ENCODE measurements at places on chromosomes 1 and 21. TPM values are rescaled to one million over a fixed set of nuclear protein-coding genes. Genes with fewer than 3 reads are reported as not detected.

- no peak for DNase-seq
Observed at GRCh38 chr1:179313004-179313403, 19.4 kb downstream of the SOAT1 start.

GRCh38 chr1:25106352-25106751, 126.0 kb downstream of the SYF2 start:
- no peak for DNase-seq

DNA sequence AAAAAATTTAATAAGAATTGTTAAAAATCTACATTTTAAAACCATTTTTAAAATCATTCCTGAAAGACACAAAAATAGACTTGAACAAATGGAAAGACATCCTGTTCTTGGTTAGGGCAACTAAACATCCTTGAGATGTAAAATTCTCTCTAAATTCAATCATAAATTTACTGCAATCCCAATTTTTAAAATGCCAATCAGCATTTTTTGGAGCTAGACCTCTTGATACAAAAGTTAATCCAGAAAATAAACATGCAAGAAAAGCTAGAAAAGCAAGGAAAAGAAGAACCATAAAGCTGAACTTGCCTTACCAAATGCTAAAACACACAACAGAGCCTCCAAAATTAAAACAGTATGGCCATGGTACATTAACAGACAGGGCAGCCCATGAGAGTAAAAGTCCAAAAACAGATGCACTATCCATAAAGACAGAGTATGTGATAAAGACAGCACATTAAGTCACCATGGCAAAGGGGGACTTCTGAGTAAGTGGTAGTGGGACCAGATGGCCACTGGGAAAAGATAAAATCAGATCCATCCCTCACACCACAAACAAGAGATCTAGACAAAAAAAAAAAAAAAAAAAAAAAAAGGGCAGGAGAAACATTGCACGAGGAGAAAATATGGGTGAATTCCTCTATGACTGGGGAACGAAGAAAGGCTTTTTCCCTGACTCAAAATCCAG, 51.4 kb downstream of the NPHP4 start:
- no peak for DNase-seq

GRCh38 chr1:100532645-100533044, 5.3 kb upstream of the GPR88 start:
- no peak for DNase-seq

GRCh38 chr1:54347955-54348699, 58.1 kb downstream of the SSBP3 start:
- no peak for DNase-seq

DNA sequence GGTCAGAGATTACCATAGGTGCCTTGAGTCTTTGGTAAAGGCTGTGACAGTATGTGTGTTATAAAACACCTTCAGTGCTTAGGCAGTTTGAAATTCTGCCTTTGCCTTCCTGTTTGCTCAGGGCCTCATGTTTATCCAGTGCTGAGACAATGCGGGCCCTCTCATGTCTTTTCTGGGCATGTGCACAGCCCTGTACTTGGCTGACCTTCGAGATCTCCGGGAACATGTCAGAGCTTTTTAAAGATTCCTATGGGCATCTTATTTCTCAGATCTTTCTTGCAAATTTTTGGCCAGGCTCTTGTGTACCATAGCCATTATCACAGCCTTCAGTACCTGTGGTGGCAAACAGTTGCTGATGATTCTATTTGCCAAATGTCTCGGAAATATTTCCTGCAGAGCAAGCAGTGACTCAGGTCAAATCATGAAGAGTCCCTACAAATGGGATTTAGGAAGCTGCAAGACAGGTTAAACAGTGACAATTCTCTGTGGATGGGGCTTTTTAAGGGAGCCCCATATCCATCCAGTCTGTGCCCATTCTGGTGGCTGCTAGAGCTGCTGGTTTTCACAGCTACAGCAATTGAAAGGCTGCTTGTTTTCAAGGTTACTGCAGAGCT, 42.1 kb downstream of the HOOK1 start:
- peak; percentile 12 for DNase-seq

- DNase-seq = no peak
Observed at GRCh38 chr1:181989261-181989920, 72.1 kb downstream of the ZNF648 start.

DNA sequence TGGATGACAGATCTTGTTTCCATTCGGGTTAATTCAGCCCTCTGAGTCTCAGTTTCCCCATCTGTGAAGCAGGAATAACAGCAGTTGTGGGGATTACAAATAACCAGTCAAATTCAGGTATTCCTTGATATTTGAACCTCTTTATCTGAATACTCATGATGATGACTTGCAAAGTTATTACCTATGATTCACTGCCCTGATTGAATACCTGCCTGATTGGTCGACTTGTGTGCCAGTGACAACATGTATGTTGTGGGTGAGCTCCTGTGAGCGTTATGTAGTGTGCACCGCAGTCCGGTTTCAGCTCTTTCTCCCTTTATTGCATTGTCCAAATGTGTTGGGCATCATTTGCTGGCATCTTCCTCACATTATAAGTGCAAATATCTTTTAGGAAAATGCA, 9.5 kb upstream of the TMEM61 start:
- DNase-seq = no peak

GRCh38 chr21:31733551-31734149, 1.7 kb upstream of the SCAF4 start:
- DNase-seq = no peak

- no peak for DNase-seq
Observed at GRCh38 chr21:18369115-18369514, 34.5 kb downstream of the TMPRSS15 start.

DNA sequence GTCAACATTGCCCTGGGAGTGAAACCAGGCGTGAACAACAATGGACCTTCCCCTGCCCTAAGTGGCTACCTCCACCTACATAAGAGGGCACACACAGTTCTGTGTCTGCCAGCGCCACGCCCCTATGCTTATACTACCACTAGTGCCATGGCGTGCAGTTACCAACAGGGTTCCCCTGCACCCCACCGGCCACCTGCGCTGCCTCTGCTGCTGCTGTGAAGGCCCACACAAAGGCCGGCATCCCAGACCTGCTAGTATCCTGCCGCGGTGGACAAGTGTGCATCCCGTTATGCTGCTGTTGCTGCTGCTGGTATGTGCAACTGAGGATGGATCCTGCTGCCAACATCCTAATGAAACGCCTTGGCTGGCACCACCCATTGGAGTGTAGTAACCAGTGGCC, 75.7 kb downstream of the INTS7 start:
- DNase-seq = no peak

GRCh38 chr1:198876371-198876871, 237.6 kb downstream of the PTPRC start:
- peak; percentile 14 for DNase-seq

DNA sequence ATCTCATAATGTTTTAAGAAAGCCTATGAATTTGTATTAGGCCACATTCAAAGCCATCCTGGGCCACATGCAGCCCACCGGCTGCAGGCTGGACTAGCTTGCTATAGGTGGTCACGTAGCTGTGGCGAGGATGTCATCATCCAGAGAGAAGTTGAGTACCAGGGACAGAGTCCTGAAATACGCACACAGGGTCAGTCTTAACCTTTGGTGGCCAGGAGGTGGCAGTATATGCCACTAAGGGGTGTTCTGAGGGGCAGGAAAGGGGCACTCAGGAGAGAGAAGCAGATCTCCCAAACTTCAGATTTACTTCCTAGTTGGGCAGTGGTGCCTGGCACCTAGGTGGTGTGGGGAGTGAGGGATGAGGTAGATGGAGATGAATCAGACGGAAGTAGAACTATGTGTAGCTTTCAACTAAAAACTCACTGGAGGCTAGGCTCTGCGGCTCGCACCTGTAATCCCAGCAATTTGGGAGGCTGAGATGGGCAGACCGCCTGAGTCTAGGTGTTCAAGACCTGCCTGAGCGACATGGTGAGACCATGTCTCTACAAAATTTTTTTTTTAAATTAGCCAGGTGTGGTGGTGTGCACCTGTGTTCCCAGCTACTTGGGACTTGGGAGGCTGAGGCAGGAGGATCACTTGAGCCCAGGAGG, 16.3 kb upstream of the CDK18 start:
- peak; percentile 75 for DNase-seq

GRCh38 chr21:45386336-45386727, 18.6 kb upstream of the COL18A1 start:
- DNase-seq = no peak

DNA sequence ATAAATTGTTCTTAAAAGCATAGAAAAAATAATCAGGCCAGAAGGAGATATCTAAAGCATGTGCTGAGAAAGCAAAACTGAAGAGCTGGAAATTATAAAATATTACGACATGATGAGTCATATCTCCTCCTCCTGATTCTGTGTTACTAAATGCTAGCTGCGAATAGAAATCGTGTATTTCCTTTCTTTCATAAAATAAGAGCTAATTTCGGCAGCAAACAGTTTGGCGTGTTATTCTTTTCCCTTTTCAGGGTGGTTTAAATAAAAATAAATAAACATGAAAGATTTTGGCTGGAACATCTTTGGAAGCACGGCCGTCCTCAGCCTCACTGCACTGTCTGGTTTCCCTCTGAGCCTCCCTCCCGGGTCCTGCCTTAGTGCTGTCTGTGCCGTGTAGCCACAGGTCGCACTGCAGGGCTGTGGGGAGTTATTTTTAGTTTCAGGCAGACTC, 56.0 kb downstream of the ADARB1 start:
- peak; percentile 69 for DNase-seq

- no peak for DNase-seq
Observed at GRCh38 chr1:206695733-206696132, 11.0 kb downstream of the MAPKAPK2 start.

- no peak for DNase-seq
Observed at GRCh38 chr1:207988326-207989165, 77.6 kb upstream of the CD34 start.

GRCh38 chr1:4825800-4826450, 171.5 kb downstream of the AJAP1 start:
- DNase-seq = no peak

DNA sequence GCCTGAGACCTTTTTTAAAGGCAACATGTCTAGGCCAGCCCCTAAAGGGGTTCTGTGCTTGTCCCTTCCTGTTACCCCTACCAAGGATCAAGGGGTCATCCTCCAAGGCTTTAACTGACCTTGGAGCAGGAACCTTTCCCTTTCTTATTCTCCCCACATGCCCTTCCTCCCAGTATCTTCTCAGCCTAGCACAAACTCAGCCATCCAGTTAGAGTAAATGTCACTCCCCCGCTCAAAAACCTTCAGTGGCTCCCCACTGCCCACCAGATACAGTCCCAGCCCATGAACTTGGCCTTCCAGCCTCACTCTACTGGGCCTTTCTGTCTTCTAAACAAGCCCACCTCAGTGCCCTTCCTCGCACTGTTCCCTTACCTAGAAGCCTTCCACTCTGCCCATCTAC, 8.8 kb downstream of the C1QB start:
- no peak for DNase-seq

KRTAP11-1 gene
- total RNA-seq = not detected

ERRFI1 gene
- 22.0 TPM for total RNA-seq

F5 gene
- 0.18 TPM for total RNA-seq

GPR3 gene
- total RNA-seq = 1.00 TPM

RHCE gene
- 0.18 TPM for total RNA-seq

OR2C3 gene
- 0.09 TPM for total RNA-seq

CFAP74 gene
- total RNA-seq = 0.36 TPM

All from cerebellum (tissue), 4 donors.